Daoy (cell line): ENCODE measurements at places on chromosomes 7 and 10.

GRCh38 chr10:75957314-75958120, 526.1 kb downstream of the LRMDA start:
- DNase-seq = no peak

DNA sequence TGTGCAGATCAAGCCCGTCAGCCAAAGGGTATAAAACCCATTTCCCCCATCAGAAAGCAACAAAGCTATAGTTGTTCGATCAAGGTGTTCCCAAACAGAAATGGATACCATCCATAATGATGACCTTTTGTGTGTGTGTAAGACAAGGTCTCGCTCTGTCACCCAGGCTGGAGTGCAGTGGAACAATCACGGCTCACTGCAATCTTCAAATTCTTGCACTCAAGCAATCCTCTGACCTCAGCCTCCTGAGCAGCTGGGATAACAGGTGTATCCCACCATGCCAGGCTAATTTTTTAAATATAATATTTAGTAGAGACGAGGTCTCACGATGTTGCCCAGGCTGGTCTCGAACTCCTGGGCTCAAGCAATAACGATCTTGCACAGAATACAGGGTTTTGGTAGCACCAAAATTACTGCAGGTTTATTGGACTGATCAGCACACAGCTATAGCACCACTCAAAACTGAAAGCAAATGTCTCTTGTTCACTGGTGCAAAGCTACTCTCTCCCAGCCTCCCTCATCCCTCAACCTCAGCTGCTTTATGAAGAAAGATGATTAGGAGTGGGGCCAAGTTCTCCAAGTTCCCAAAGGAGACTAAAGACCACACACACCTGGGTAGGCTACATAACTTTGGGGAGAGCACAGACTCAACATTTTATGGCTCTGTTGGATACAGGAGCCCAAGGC, 80.5 kb downstream of the ABI1 start:
- DNase-seq = no peak

DNA sequence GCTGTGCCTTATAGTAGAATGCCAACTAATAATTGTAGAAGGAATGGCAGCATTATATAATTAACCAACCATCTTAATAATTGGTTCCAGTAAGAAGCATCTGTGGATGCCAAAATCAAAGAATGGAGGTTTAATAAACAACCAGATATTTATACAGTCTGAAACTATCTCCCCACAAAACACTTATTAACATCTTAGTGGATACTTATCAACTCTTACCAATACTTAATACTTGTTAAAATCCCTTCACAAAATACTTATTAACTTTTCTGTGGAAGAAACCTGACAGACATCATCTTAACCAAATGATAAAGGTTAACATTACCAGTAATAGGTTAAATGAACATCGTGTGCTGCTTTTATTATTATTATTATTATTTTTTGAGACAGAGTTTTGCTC, 29.1 kb upstream of the FAM107B start:
- no peak for DNase-seq

GRCh38 chr10:33333260-33334101, 986 bp downstream of the NRP1 start:
- DNase-seq = peak; percentile 48

- peak; percentile 66 for DNase-seq
These were observed at the start of gene FAM131B for GRCh38 chr7:143362131-143363015. FAM131B (minus strand) TSS chr7:143362713; CDS start chr7:143362603, 110 bp downstream.

DNA sequence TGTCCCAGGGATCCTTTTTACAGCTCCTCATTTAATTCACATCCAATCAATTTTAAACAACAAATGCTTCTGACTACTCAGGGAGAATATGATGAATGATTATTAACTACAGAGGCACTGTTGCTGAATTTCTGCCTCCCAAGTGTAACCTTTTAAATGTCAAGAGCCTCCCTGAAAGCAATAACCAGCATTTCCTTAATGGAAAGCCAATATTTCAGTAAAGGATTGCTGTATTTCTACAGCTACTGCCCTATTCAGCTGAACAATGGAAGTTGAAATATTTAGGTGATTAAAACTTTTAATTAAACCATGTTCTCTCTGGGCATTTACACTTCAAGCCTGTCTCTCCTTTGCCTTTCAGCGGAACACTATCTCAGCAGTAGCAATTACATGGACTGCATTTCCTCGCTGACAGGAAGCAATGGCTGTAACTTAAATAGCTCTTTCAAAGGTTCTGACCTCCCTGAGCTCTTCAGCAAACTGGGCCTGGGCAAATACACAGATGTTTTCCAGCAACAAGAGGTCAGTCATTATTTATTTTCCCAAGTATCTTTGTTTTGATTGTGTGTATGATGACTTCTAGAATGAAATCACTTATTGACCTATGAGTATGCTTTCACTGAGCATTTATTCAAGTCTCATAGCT, 304.7 kb downstream of the BICC1 start:
- no peak for DNase-seq

GRCh38 chr10:58399410-58399809, 14.2 kb downstream of the TFAM start:
- no peak for DNase-seq

- DNase-seq = no peak
These were observed 112.3 kb downstream of the CFTR start for GRCh38 chr7:117592011-117592635.

GRCh38 chr10:98560565-98560964, 113.8 kb upstream of the HPS1 start:
- no peak for DNase-seq

GRCh38 chr10:127375461-127375860, 173.6 kb upstream of the NPS start:
- DNase-seq = no peak

- DNase-seq = no peak
These were observed 49.3 kb upstream of the HBP1 start for GRCh38 chr7:107119376-107120105.

GRCh38 chr7:47583739-47584535, 2.0 kb upstream of the TNS3 start:
- no peak for DNase-seq

- no peak for DNase-seq
These were observed 6.1 kb downstream of the TRRAP start for GRCh38 chr7:98884416-98884815.
